ENCODE measurements at places on chromosomes 13 and 19.

DNA sequence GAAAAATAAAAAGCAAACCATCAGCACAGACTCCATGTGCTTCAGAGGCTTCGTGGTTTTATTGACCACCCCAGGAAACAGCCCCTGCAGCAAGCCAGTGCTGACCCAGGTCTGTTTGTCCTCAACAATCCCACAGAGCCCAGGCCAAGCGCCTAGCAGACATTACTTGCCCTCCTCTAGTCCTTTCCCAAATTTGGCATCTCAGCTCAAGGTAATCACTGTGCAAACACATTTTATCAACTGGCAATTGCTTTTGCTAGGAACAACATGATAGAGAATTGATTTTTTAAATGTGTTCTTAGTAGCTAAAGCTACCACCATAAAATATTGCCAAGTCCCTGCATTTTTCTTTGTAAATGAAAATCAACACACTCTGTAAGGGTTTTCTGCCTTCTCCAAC lies 121.8 kb downstream of the STOML3 start:
- DNase-seq, result no peak

DNA sequence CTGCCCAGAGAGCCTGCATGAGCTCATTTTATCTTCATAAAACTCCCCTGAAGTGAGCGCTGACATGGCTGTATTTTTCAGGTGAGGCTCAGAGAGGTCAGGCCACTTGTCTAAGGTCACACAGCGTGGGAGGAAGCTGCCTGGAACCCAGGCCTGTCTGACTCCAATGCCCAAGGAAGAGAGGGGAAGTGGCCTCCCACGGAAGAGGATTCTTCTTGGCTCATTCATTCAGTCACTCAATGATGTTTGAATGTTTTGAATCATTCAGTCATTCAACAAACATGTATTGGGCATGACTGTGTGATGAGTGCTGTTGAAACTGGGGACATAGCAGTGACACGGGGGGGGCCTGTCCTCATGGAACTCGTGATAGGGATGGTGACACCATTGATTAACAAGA lies 12.0 kb downstream of the ACTL9 start:
- DNase-seq, result no peak

- no peak for DNase-seq
Observed at GRCh38 chr13:99702687-99703319, 201.5 kb downstream of the TM9SF2 start.

GRCh38 chr19:39238209-39238608 lies 6.6 kb downstream of the IFNL3 start:
- no peak for DNase-seq

Data from amygdala (tissue), 56 donors.